ENCODE measurements at places on chromosomes 16 and 17. TPM values are rescaled to one million over a fixed set of nuclear protein-coding genes. Genes with fewer than 3 reads are reported as not detected.

The KRT35 gene
- total RNA-seq = not detected

DNA sequence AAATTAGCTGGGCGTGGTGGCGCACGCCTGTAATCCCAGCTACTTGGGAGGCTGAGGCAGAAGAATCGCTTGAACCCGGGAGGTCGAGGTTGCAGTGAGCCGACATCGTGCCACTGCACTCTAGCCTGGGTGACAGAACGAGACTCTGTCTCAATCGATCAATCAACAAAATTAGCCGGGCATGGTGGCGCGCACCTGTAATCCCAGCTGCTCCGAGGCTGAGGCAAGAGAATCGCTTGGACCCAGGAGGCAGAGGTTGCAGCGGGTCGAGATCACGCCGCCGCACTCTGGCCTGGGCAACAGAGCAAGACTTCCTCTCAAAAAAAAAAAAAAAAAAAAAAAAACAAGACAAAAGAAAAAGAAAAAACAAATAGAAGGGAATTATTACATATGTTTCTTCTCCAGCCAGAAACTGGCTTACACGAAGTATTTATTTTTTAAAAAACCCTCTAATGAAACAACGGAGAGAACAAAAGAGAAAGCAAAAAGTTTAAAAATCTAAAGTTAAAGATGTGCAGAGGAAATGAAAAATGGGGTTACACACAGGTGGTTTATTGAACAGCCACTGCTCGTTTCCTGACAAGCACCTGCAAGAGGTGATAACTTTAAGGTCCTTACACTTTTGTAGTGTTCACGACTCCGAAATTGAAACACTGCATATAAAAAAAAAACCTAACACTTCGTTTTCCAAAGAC lies 1.4 kb downstream of the SYNRG start:
- DNase-seq = no peak

DNA sequence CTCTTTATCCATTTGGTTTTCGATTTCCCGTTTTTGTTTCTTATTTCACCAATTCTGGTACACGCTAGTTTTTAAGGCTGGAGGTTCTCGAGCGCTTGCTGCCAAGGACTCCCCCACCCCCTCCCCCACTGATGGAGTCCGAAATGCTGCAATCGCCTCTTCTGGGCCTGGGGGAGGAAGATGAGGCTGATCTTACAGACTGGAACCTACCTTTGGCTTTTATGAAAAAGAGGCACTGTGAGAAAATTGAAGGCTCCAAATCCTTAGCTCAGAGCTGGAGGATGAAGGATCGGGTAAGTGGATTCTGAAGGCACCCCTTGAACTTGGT lies 825 bp downstream of the RPTOR start:
- DNase-seq = no peak

- DNase-seq = no peak
Observed at GRCh38 chr17:62727916-62728672, 80.0 kb downstream of the MARCHF10 start.

The CMTM3 gene
- 12.5 TPM for total RNA-seq

The C16orf92 gene
- total RNA-seq = not detected

DNA sequence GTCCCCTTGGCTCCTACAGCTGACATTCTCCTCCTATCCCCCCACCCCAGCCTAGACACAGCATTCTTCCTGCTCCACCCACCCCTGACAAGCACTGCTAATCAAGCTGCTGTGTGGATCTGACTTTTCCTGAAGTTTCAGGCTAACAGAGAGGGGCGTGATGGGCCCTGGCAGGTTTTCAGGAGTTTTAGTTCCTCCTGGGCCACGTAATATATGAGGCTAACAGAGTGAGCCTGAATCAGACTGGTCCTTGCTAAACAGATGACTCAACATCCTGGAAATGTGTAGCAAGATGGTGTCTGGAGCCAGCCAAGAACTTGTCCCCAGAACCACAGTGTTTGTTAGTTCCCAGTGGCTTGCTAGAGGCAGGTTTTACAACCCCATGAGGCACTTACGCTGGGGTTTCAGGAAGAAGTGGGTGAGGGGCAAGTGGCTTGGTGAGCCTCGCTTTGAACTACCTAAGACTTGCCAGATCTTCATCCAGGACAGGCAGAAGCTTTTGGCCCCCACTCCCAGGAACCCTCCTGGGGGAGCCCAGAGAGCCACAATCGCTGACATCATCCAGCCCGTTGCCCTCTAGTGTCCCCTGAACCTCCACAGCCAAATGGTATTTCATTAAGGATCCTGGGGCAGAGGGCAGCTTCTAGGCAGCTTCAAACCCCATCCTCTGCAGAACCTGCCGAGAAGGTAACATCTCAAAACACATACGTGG lies 15.9 kb downstream of the TMEM92 start:
- no peak for DNase-seq

DNA sequence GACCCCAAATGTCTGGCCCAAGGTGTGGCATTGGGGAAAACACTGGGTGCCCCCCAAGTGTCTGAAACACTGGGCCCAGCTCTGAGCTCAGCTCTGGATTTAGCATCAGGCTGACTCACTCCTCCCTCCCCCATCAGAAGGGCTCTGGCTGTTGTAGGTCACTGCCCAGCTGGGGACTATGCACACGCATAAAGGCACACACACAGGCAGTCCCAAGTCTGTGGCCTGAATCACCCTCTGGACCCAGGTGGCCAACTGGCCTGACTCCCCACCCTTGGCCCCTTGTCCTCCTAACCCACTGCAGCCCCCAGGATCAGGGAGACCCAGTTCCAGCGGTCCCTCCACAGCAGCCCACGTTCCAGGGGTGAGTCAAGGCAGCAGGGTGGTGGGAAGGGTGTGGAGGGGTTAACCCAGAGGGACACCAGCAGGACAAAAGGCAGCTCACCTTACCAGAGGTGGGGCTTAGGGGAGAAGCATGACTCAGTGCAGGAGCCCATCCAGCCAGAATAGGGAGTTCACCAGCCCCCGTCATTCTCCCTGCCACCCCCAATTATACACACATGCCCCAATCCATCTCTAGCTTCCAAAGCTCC lies 47.0 kb downstream of the MYO18A start:
- peak; percentile 73 for DNase-seq

DNA sequence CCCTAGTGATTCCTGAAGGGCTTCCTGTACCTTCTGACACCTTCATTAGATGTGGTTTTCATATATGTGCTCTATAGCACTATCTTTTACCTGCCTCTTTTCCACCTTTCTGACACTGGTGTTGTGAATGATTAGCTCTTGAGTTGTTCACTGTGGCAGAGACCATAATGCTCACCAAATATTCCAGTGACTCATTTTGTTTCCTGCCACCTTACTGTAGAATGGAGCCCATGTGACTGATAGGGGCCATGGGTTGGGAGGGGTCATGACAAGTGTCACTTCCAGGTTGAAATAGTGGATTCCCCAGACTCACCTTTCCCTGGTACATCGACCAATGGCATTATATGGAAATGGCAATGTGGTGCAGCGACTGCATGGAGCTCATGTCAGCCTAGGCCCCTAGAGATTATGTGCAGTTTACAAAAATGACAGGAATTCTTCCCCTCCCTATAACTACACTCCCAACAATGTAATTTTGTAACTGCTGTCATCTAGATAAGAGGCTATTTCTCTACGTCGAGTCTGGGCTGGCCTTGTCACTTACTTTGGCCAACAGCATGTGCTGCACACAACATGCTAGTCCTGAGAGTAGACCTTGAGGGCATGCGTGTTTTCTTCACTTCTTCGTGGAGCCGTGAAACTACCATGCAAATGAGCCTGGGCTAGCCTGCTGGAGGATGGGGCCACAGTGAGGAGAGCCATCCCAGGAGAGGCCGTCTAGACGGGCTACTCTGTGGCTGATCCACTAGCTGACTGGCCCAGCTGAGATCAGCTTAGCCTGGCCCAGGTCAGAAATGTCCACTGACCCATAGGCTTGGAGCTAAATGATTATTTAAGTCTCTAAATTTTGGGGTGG lies 409.5 kb downstream of the CA10 start:
- DNase-seq = no peak

DNA sequence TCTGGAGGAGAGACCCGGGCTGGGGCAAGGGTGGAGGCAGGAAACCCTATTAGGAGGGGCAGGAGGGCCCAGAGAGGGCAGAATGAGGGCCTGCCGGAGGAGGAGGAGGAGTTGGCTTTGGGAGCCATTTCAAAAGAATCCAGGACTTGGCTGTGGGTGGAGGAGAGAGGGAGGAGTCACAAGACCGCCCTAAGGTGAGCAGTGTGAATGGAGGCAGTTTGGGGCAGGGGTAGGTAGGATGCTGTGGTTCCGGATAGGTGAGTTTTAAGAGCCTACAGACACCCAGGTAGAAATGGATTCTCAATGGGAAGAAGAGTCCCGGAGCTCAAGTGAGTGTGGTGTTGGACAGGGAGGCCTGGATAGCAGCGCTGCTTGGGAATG lies 80.3 kb downstream of the ARHGAP23 start:
- peak; percentile 65 for DNase-seq

The SOST gene
- total RNA-seq = not detected

The ZFP3 gene
- 0.96 TPM for total RNA-seq

DNA sequence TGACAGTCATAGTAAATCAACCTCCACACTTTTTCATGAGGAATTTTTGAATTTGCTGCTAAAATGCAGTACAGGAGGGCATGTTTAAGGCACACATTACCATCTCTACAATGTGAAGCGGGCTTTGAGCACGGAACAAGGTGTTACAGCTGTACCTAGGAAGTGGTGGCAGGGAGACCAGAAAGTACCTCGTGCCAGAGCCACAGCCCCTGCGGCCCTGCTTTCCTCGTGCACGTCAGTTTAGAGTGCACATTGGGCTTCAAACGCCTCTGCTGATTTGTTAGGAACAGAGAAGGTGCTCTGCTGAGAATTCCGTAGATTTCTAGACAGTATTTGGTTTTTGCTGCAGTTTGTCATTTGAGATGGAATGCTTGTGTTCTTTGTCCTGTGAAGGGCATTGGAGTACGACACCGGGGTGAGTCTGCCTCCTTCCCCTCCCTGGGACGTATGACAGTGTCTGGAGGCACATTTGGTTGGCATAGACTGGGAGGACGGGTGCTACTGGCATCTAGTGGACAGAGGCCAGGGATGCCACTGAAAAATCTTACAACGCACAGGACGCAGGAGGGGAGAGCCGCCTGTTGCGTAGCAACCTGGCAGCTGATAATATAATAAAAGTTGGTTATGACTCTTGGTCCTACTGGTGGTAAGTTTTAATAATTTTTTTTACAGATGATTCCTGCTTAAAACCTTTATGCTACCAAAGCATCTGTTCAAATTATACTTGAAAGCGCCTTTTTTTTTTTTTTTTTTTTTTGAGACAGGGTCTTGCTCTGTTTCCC lies 9.1 kb downstream of the FOXK2 start:
- no peak for DNase-seq

DNA sequence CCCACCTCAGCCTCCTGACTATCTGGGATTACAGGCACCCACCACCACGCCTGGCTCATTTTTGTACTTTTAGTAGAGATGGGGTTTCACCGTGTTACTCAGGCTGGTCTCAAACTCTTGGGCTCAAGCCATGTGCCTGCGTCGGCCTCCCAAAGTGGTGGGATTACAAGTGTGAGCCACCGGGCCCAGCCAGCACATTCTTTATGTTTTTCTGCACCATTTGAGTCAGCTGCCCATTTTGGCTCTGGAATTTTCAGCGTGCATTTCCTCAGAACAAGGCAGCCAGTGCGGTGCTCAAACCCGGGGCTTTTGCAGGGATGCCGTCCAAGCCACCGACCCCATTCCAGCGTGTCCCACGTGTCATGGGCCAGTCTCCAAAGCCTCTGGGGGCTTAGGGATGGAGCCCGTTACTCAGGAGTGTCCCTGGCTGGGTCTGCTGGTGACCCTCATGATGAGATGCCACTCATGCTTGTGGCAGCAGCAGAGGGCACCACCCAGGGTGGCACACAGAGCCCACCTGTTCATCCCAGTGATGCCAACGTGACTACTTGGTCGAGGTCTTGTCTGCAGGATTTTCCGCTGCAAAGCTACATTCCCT lies 3.7 kb upstream of the RAB40C start:
- DNase-seq = no peak

DNA sequence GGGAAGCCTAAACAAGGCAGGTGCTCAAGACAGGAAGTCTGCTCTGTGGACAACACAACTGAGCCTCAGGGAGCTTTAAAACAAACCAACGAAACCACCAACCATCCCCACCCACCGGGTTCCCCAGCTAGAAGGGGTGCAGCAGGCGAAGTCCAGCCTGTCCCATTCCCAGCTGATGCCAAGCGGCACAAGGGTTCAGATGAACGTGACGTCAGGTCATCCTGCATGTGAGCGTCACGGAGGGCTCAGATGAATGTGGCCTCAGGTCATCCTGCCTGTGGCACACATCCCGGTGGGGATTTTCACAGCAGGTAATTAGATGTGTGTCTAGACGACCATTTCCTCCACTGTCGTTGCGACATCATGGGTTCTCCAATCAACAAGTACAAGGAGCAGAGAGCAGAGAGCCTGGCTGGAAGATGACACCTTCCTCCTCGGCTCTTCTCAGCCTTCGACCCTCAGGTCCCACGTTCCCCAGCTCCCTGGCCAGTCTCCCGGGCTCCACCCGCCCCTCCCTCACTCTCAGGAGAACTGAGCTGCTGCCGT lies 246.5 kb downstream of the FOXL1 start:
- DNase-seq = no peak

GRCh38 chr17:55710829-55711496 lies 11.7 kb downstream of the TMEM100 start:
- DNase-seq = no peak

GRCh38 chr17:44914148-44914547 lies 1.2 kb downstream of the GFAP start:
- DNase-seq = no peak

The HOXB9 gene
- total RNA-seq = 0.04 TPM

GRCh38 chr17:68973098-68973846 lies 18.1 kb upstream of the ABCA8 start:
- DNase-seq = no peak

The CNTNAP4 gene
- not detected for total RNA-seq

- no peak for DNase-seq
Observed at GRCh38 chr16:65534121-65534528, 412.3 kb upstream of the CDH11 start.

The PRAC1 gene
- total RNA-seq = 173 TPM

The C1QL1 gene
- 17.3 TPM for total RNA-seq

DNA sequence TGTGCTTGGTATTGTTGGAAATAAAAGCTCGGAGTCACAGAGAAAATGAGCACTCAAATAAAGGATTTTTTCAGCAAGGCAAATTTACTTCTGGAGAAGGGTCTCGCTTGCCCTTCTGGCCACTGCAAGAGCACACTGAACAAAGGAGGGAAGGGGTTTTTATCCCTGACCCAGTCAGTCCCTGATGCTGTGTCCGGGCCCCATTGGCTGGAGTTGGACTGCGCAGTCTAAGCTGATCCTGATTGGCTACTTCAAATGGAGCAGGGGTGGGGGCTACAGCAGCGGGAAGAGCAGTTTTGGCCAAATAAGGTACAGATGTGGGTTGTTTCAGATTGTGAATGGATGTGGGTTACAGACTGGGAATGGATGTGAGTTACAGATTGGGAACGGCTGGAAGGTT lies 4.3 kb upstream of the NLRP1 start:
- no peak for DNase-seq

All from H7 (cell line).